Esophagus squamous epithelium (tissue), 5 donors: ENCODE measurements at places on chromosomes 11 and 22.
A peak's percentile ranks its signal among the peaks of the same experiment; 100 is the strongest.

GRCh38 chr11:114163229-114163631, 103.7 kb downstream of the ZBTB16 start:
- no peak for DNase-seq

GRCh38 chr11:84313830-84314359, 1027.7 kb upstream of the CCDC90B start:
- no peak for DNase-seq

- DNase-seq = no peak
Measured at GRCh38 chr11:72685560-72686480, 11.6 kb upstream of the PDE2A start.

- DNase-seq = peak; percentile 37
Measured at GRCh38 chr11:65606876-65607613, 7.0 kb downstream of the MAP3K11 start.

DNA sequence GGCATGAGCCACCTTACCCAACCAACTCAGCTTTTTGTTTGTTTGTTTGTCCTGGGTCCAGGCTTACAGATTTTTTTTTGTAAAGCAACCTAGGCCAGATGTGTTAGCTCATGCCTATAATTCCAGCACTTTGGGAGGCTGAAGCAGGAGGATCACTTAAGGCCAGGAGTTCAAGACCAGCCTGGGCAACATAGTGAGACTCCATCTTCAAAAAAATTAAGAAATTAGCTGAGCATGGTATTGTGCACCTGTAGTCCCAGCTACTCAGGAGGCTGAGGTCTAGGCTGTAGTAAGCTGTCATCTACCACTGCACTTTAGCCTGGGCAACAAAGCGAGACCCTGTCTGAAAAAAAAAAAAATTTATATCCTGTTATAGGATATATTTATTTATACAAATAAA, 28.7 kb upstream of the GRK2 start:
- no peak for DNase-seq

- peak; percentile 15 for DNase-seq
Measured at GRCh38 chr11:66100272-66101065, 30.4 kb downstream of the PACS1 start.

GRCh38 chr22:48660104-48660789, 1167.4 kb downstream of the BRD1 start:
- no peak for DNase-seq

- DNase-seq = no peak
Measured at GRCh38 chr11:11113626-11114025, 239.4 kb downstream of the CSNK2A3 start.

DNA sequence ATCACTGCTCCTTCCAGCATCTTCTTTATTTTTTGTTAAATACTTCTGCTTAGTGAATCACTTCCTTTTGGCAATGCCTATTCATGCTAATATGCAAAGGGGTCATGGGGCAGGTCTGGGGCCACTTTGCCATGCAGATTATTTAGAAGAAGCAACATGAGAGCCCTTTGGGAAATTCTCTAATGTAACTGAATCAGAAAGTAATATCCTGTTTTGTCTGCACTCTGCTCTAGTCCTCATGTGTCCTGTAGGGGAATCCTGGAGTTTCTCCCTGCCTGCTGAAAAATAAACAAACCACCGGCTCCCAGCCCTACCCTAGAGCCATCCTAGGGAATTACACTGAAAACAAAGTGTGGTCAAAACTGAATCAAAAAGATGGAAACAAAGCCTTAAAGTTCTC, 176.5 kb upstream of the POU2AF2 start:
- DNase-seq = no peak

DNA sequence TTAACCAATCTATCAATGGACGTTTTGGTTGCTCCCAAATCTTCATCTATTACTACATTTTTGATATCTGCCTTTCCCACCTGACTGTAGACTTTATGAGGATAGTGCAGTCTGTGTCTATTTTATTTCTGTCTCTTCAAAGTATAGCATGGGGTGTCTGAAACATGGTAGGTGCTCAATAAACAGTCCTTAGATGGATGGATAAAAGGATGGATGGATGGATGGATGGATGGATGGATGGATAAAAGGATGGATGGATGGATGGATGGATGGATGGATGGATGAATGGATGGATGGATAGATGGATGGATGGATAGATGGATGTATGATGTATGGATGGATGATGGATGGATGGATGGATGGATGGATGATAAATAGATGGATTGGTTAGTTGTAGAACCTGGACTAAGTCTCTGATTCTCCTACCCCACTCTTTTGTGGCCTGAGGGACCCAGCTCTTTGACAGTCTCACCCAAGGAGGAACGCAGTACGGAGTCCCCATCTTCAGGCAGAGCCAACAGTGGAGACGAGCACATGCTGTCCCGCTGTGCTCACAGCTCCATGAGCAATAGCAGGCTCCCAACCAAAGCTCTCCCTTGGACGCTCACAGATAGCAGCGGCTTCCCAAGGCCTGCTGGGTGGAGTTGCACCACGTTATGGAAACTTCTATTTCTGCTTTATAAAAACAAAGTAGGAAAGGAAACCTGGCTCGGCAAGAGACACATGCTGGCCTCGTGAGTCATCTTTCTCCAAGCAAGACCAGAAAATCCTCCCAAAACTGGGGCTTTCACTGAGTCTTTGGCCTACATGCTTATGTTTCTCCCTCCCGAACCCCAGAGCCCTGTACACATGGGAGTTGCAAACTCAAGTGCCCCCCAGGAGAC, 448.0 kb downstream of the MIAT start:
- DNase-seq = no peak

DNA sequence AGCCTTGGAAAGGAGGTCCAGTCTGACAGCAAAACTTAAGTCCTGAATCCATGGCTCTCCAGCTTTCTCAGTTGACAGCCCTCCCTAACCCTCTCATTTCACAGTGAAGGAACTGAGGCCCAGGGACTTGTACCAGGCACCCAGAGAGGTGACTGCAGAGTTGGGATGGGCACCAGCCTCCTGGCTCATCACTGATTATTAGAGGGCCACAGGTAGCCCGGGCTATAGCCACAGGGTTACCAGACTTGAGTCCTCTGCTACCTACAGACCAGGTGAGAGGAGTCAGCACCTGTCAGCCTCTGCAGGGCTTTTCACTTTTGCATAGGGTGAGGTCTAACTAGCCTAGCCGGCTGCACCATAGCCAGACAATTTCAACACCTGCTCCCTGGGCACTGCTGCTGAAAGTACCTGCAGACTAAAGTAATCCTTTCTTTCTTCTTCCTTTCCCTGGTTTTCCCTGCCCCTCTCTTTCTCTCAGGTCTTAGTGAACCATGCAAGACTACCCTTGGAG, 37.6 kb downstream of the SYT13 start:
- DNase-seq = no peak

DNA sequence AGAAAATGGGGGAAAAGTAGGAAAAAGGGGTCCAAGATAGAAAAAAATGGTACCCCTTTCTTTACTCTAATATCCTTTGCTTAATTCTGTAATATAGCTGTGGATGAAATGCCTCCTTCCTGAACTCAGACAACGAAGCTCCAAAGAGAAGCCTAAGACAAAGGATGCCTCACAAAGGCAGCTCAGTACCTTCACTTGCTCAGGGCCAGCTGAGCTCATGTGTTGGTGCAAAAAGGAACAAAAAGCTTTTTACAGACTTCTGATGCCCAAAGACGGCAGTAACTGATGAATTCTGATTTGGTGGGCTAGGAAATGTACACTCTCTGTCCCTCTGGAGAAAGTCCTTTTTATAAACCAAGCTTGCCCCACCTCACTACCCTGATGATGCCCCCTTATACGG, 77.5 kb downstream of the DENND5A start:
- no peak for DNase-seq
